ENCODE measurements at places on chromosomes 7 and 10.

- DNase-seq: no peak
These were observed 86.6 kb downstream of the STRA8 start for GRCh38 chr7:135320268-135320667.

GRCh38 chr7:31121601-31122000, 69.5 kb downstream of the ADCYAP1R1 start:
- DNase-seq: no peak

- no peak for DNase-seq
These were observed 39.4 kb downstream of the PFKFB3 start for GRCh38 chr10:6242089-6242488.

GRCh38 chr7:155602750-155603149, 41.7 kb upstream of the RBM33 start:
- no peak for DNase-seq

DNA sequence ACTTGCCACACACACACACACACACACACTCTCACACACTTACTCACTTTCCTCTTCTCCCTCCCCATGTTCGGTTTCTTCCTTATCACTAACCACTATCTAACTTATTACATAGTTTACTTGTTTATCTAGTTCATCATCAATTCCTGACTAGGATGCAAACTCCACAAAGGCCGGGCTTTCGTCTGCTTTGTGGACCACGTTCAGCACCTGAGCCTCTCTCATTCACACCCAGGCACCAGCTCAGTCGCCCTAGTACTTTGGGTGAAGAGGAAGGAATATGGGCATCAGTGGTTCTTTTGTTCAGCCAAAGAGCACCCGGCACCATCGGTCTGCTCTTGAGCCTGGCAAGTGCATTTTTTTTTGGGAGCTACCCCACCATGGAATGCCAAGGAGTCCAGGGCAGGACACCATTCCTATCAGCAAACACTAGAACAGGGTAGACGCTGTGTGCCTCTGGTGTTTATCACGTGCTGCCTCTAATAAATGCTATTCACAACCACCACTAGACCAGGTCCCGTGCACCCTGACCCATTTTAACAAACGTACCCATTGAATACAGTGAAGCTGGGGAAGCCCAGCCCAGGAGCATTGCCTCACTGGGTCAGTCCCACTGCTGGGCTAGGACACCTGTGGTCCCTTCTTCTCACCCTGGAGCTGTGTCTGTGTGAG, 2.2 kb downstream of the C10orf67 start:
- no peak for DNase-seq

GRCh38 chr10:62464308-62464707, 90.1 kb downstream of the ZNF365 start:
- no peak for DNase-seq

DNA sequence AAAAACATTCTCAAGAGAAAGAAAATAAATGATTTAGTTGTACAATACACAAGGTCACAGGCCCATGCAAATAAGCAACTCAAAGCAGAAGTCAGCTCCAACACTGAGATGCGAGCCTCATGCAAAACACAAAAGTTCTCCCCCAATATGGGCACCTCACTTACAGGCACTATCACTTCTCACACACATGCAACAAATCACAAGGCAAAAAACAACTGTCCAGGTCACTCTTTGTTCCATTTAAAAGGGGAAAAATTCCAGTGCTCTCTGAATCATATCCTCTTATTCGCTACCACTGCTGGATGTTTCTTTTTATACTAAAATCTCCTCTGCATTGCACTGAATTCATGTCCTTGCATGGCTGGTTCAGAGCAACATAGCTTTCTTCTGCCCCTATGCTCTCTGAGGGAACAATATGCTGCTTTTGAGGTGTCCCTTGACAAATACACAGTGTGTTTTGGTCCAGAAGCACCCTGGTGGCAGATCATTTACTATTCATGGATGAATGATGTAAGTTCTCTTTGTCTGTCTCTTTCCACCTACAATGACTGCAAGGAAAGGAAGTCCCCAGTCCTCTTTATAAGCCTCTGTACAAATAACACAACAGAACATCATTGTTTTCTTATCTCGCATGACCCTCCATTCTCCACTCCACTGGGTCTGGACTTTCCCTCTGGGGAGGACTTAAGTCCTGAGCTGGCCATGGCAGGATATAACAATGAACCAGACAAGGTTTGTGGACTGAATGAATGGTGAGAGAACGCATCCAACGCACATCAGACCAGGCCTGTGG, 85.4 kb upstream of the GSDME start:
- DNase-seq: no peak

- no peak for DNase-seq
These were observed 665.0 kb downstream of the PARD3 start for GRCh38 chr10:34150103-34150502.

DNA sequence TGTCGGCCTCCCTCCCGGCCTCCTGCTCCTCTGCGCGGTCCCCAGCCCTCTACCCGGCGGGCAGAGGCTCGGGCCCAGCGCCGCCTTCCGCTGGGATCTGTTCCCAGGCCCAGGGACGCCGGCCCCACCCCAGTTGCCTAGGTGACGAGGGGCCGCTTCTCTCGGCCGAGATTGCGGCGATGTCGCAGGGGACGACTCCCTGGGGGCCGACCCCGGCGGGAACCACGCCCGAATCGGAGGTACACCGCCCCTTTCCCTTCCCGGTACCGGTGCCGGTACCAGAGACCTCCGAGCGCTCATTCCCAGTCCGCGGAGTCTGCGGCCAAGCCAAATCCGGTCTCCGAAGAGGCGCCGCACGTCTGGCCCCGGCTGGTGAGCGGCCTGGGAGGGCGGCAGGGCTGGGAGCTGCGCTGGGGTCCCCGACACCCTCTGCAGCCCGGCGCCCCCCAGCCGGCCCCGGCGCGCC, at the start of gene CABCOCO1:
TSS of gene CABCOCO1 (plus strand) at position 136 of the 466 bp plus-strand sequence. CDS start at position 180, 44 bp downstream.
- DNase-seq: peak; percentile 90

- no peak for DNase-seq
These were observed 78.7 kb downstream of the FRMPD2 start for GRCh38 chr10:48195803-48196202.

DNA sequence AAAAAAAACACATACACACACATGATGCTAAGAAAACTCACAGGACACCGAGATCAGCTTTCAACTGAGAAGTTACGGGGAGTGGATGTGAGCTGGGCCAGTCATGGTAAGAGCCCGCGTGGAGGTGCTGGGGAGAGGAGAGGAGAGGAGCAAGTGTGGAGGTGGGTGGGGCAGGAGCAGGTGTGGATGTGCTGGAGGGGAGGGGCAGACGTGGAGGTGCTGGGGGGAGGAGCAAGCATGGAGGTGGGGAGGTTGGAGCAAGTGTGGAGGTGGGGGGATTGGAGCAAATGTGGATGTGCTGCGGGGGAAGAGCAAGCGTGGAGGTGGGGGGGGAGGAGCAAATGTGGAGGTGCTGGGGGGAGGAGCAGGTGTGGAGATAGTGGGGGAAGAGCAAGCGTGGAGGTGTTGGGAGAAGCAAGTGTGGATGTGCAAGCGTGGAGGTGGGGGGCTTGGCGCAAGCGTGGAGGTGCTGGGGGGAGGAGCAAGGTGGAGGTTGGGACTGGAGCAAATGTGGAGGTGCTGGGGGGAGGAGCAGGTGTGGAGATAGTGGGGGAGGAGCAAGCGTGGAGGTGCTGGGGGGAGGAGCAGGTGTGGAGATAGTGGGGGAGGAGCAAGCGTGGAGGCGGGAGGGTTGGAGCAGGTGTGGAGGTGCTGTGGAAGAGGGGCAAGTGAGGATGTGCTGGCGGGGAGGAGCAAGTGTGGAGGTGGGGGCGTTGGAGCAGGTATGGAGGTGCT, 24.5 kb upstream of the NCAPG2 start:
- DNase-seq: no peak

GRCh38 chr10:48450233-48450740, 143.8 kb downstream of the MAPK8 start:
- peak; percentile 75 for DNase-seq

- no peak for DNase-seq
These were observed 356.0 kb downstream of the PHF14 start for GRCh38 chr7:11329626-11330025.

- DNase-seq: no peak
These were observed 33.3 kb upstream of the TES start for GRCh38 chr7:116177009-116177408.

DNA sequence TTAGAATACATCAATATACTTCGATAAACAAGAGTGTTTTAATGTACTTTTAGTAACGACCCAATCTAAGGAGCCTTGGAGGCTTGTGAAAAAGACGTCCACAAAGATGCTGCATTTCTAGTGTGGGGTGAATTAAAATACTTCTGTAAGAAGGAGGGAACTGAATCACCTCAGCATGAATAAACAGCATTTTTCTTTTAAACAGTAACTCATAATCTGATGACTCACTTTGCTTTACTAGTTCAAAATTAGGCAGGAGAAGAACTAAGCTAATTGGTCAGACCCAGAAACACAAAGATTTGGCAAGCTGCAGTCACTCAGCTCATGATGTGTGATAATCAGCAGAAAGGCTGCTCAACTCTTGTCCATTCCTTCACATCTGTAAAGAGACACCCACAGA, 24.2 kb downstream of the NCOA4 start:
- DNase-seq: no peak

DNA sequence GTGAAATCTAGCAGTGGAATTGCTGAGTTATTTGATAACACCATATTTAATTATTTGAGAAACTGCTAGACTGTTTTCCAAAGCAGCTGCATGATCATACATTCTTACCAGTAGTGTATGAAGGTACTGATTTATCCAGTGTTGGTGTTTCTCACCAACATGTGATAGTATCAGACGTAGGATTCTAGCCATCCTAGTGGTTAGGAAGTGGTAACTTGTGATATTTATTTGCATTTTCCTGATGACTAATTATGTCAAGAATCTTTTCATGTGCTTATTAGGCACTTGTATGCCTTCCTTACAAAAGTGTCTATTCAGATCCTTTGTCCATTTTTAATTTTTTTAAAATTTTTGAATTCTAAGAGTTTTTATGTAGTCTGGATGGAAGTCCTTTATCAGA, 54.2 kb upstream of the PLXDC2 start:
- DNase-seq: no peak

- no peak for DNase-seq
These were observed 45.4 kb upstream of the GRB10 start for GRCh38 chr7:50828116-50828515.

DNA sequence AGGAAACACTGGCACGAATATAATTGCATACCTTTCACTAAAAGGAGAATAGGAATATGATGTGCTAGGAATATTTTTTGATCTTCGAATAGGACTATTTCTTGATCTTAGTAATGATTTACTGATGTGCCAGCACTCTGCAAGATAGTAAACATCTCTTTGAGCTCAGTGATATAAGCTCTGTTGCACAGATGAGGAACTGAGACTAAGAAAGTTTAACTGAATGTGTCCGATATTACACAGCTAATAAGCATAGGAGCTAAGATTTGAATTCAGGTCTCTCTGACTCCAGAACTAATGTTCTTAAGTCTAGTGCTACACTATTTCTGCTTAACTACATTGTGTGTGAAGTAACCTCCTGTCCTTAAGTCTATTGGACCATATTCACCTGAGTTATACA, 98.4 kb upstream of the PTPRZ1 start:
- DNase-seq: no peak

DNA sequence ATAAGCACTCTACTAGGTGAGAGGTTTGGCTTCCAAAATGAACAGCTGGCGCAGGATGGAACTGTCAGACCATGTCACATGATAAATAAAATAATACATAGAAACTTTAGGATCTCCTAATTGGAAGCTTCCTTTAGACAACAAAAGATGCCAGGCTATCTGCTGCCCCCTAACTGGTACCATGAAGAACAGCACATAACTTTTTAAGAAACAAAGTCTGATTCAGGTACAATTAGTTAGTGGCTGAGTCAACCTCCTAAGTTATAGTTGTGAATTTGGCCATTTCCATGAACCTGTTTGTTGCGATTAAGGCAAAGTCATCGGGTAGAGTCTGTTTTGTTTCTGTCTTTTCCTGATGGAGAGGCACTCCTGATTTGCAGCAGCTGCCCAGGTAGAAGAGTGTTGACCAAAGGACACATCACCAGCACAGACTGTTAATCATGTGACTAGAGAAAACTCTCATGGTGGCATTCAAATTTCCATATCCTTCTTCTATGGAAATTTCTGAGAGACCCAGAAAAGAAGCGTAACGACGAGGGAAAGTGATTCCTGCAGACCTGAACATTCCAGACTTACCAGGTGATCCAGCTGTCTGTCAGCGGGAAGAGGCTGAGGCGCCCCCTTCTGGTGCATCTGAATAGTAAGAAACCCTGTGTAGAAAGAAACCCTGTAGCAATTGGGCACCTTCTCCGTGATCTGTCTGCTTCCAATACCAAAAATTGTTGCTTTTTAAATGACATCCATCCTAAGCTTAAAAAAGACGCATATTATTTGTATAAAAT, 8.6 kb upstream of the INHBA start:
- DNase-seq: no peak
